Right ventricle myocardium superior (tissue), 1 donor: ENCODE measurements at places on chromosomes 6 and 20.

DNA sequence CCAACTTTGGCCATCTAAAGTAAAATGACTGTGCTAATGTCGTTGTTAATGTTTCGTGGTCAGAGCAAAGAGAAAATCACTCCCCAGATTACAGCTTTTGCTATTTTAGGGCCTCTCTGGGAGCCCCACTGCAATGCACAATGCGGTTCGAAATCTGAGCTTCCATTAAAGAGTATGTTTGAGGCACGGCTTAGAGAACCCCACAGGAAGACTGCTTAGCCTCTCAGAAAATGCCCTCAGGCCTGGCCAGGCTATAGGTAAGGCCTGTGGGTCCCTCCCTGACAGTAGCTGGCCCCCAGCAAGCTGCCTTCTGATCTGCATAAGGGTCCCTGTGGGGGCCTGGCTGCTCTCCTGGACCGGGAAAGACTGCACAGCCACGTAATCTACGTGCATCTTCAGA is 274.6 kb downstream of the PTPRT start:
- DNase-seq: no peak

DNA sequence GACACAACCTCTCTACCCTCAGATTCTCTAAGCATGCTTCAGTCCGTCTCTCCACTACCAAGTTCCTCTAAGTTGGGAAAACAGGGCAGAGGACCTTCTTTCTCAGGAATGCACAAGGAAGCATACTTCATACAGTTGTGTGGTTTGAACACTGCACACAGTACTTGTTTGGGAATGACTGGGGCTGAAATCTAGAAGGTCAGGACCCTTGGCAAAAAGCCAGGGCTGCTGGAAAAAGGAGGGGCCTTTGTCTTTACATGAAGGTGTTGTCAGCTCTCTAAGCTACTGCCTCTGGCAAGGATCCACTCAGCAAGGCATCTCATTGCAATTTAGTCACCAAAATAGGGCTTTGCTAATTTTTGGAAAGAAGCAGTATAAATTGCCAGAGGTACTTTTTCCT is 20.7 kb upstream of the HEY2 start:
- no peak for DNase-seq

DNA sequence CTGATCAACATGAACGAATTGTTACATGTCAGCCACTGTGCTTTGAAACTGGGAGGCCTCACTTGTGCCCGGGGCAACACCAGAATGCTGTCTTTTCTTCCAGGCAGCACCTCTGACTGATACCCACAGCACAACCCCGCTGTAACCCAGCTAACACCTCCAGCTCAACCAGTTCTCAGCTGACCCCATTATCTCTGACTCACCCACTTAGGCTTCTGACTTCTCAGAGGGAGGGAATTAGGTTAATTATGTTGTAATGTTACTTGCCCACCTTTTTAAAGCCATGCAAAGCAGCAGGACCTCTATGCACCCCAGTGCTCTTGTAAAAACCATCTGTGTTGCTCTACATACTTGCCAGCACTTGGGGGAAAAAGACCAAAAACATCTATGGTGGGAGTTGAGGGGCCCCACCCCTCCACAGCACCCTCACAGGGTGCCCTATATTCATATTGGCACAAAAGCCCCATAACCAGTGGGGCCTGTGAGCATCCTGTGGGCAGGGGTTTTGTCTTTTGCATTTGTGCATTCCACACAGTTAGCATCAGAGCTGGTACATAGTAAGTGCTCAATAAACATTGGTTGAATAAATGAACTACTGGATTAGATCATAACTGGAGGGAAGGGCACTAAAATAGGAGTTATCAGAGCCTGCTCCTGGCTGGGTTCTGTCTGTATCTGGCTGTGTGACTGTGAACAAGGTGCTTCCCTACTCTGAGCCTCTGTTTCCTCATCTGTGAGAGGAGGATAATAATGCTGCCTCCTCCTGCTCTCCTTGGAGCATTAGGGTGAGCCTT is 22.3 kb downstream of the BNIP5 start:
- no peak for DNase-seq

GRCh38 chr20:50284811-50285375 is 94.3 kb downstream of the CEBPB start:
- peak; percentile 70 for DNase-seq

- no peak for DNase-seq
These were observed 60.7 kb downstream of the SIM1 start for GRCh38 chr6:100404051-100404450.

DNA sequence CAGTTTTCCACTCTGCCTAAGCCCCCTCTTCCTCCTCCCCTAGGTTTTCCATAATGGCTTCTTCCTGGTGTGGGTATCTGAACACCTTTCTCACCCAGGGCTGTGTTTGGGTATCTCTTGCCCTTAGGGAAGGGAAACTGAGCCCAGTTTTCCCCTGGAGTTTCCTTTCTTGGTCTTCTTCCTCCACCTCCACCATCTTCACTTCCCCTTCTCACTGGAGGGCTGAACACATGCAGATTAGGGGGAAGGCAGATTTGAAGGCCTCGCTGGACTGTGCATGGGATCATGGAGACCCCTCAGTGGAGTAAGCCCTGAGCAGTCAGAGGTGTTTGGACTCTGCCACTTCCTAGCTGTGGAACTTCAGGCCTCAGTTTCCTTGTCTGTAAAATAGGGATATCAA is 27.8 kb downstream of the FOXP4 start:
- no peak for DNase-seq

DNA sequence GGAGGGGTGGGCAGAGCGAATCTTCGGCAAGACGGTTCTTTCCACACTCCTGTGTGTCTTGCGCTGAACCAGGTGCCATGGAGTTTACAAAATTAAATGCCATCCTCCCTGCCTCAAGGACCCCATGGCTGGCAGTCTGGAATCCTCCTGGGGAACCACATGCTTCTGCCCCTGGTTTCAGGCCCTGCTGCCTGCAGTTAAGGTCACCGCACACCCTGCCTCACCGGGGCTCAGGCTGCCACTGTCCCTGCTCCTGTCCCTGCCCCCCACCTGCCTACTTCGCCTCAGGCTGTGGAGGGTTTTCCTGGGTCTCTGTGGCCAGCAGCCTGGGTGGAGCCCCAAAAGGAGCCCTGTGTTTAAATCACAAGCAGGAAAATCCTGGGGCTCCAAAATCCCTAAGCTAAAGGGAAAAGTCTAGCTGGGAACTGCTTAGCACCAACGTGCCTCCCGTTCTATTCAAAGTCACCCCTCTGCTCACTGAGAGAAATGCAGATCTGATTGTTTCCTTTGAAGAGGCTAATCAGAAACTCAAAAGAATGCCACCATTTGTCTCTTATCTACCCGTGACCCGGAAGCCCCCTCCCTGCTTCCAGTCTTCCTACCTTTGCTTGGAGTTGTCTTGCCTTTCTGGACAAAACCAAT is 10.6 kb upstream of the TTLL2 start:
- DNase-seq: no peak

DNA sequence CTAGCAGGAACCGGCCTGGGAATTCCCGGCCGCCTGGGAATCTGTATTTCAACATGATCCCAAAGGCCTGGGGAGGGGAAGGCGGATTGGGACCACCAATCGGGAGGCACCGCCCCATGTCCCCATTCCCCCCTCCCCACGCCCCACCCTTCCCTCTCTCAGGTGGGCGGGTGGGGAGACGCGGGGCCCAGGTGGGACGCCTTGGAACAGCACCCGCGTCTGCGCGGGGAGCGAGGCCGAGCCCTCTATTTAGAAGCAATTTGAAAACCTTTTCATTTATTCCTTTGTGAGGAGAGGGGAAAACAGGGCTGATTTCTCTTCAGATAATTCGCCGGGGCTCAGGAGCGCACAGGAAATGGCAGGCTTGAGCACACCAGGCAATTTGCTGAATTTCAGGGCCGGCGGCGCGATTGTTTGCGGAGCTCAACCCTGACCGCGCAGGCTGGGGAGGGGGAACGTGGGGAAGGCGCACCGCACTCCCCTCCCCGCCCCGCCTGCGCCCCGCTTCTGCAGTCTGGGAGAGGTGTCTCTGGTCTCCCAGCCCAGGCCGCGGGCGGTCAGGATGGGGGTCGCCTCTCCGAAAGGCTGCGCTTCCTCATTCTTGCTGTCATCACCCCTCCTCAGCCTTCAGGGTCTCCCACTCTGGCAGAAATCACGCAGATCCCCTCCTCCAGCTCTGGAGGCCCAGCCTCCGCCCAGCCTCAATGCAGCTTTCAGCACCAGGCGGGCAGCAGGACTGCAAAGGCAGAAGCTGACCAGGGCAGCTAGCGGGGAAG is 170.0 kb downstream of the GRM4 start:
- DNase-seq: no peak

DNA sequence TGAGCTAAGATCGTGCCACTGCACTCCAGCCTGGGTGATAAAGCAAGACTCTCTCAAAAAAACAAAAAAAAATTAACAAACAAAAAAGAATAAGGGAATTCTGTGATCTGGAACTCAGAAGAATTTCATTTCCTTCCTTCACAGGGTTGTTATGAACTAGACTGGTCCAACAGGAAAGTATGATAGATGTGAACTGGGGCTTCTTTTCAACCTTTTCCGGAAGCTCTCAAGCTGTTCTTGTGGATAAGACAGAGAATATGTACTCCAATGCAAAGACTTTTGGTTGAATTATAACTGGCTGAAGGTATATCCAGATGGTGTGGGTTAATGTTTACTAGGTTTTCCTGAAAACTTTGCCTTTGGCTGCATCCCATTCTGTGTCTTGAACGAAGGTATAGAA is 5.3 kb downstream of the RNF8 start:
- DNase-seq: no peak

GRCh38 chr6:150685860-150686259 is 86.2 kb downstream of the PLEKHG1 start:
- peak; percentile 48 for DNase-seq

GRCh38 chr6:139490482-139490881 is 116.0 kb upstream of the CITED2 start:
- no peak for DNase-seq

DNA sequence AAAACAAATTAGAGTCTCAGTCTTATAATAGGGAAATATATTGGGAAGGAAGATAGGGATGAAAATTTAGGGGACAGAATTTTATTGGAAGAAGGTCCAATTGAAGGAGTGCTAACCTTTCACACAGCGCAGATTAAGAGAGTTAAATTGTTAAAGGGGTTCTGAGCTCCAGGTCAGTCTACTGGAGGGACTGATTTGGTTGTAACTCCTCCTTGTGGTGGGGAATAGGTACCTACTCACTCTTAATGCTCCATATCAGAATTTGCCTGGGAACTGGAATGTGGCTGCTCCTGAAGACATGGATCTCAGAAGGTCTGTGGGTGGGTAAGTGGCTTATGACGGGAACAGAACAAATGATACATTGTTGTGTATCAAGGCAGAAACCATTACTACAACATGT is 143.5 kb downstream of the FLRT3 start:
- DNase-seq: no peak

GRCh38 chr6:156618600-156619205 is 158.5 kb upstream of the ARID1B start:
- no peak for DNase-seq

- DNase-seq: no peak
These were observed 42.5 kb downstream of the LYRM2 start for GRCh38 chr6:89596056-89596455.

- DNase-seq: no peak
These were observed 5.6 kb downstream of the MDFI start for GRCh38 chr6:41643899-41644269.

DNA sequence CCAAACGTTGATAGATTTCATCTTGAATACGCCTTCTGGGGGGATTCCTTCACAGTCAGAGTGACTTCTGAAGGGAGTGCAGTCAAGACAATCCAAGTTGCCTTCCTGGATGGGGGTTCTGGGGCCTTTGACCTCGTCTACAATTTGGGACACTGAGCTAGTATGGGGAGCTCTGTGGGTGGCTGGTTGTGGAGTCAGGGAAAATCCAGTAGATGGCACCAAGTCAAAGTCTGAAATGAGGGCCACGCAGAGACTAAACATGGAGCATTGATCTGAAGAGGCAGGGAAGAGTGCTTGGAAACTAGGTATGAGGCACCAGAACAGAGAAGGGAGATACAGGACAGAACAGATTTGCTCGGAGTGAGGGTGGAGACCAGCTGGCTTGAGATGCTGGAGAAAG is 43.6 kb upstream of the CCN6 start:
- DNase-seq: no peak

- no peak for DNase-seq
These were observed 494.7 kb upstream of the MAP3K7 start for GRCh38 chr6:91081452-91082067.

- DNase-seq: no peak
These were observed 24.0 kb downstream of the SLC13A3 start for GRCh38 chr20:46627234-46627633.

- no peak for DNase-seq
These were observed 33.8 kb downstream of the FRMD1 start for GRCh38 chr6:168045141-168045691.

DNA sequence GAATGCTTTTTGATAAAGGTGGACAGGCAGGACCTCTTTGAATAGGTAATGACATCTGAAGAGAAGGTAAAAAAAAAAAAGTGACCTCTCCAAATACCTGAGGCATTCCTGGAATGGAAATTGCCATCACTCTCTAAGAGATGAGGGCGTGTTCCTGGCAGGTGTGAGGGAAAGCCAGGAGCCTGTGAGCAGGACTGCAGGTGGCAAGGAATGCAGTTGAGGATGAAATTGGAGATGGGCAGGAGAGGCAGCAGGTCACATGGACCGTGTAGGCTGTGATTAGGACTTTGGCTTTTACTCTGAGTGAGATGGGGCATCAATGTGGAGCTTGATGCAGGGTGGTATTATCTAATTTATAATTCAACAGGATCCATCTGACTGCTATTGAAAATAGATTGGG is 227.4 kb downstream of the LRFN2 start:
- no peak for DNase-seq

DNA sequence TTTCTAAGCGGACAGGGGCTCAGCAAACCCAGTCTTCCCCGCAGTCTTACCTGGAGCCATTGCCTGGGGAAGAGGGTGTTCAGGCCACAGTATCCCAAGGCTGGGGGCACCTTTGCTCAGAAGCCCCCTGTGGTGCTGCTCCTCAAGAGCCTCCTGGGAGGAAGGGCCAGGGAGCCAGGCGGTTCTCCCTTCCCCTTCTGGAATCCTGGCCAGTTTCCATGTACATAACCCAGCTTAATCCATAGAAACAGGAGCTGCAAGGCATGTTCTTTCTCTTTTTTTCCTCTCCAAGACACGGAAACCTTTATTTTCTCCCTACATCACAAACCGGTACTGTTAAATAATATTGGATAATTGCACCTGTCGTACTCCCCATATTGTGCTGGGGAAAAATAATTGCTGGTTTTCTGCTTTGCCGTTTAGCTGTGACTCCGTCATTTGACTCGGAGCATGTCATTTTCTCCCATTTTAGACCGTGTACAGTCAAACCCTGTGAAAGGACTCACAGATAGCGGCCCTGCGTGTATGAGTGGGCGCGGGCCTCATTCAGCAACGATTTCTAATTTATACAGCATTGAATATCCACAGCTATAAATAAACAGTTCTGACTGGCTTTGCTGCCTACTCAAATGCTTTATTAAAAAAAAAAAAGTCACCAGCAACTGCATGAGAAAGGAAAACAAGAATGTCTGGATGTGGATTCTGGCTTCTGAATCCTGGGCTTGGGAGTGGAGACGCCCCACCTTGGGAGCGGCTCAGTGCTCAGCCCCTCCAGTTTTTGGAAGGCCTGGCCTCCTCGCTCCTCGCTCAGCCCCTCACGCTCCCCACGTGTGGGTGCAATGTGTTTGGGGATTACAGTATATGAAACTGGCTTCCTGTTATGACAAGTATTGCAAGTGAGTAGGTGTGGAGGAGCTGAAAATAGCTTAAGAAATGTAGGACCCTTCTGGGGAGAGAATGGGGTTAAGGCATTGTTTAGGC is 67.3 kb downstream of the ADTRP start:
- DNase-seq: no peak

GRCh38 chr20:32249030-32249738 is 28.3 kb upstream of the KIF3B start:
- no peak for DNase-seq
